ENCODE measurements at places on chromosomes 5 and 9.

GRCh38 chr5:91187032-91187431 lies 196.1 kb downstream of the ARRDC3 start:
- no peak for DNase-seq

DNA sequence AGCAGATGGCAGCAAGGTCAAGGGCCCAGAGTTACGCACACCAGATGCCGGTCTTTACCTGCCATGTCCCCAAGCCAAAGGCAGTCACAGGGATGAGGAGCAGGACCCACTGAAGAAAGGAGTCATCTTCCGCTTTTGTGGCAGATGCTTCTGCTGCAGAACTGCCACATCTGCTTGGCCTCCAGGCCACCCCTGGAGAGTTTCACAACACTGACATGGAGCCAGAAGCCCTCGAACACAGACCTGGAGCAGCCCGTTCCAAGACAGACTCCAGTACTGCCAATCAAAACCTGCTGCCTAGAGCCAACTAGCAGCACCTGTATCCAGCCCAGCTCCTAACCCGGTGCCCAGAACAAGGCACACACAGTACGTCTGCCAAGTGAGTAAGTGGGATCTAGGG lies 1.5 kb downstream of the SURF1 start:
- no peak for DNase-seq

- DNase-seq, result no peak
Measured at GRCh38 chr5:116441223-116441622, 133.4 kb downstream of the SEMA6A start.

GRCh38 chr5:126454081-126454480 lies 30.9 kb downstream of the GRAMD2B start:
- DNase-seq, result no peak

- no peak for DNase-seq
Measured at GRCh38 chr9:2453701-2454100, 167.9 kb upstream of the VLDLR start.

- peak; percentile 67 for DNase-seq
Measured at GRCh38 chr5:142012792-142013388, at the start of gene GNPDA1. GNPDA1 (minus strand) TSS chr5:142013027; CDS start chr5:142012035, 992 bp downstream.

GRCh38 chr5:179820127-179820482 lies 600 bp upstream of the SQSTM1 start:
- no peak for DNase-seq

DNA sequence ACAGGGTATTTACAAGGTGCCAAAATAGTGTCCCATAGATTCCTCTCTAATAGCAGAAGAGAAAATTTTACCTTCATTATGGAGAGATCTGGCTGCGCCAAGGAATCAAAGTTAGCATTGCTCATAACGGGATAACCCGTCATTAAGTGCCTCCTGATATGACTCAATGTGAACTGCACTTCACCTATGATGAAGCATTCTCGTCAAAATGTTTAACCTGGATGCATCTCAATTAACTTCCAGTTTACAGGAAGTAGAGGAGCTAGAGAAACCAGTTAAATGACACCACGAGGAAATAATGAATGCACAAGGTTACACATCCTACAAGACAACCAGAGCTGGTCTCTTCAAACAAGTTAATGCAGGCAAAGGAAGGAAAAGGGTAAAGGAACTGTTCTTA lies 17.2 kb downstream of the FBXW11 start:
- no peak for DNase-seq

GRCh38 chr9:126261584-126262356 lies 64.9 kb upstream of the MVB12B start:
- DNase-seq, result no peak

GRCh38 chr9:38057416-38058195 lies 11.4 kb downstream of the SHB start:
- no peak for DNase-seq

DNA sequence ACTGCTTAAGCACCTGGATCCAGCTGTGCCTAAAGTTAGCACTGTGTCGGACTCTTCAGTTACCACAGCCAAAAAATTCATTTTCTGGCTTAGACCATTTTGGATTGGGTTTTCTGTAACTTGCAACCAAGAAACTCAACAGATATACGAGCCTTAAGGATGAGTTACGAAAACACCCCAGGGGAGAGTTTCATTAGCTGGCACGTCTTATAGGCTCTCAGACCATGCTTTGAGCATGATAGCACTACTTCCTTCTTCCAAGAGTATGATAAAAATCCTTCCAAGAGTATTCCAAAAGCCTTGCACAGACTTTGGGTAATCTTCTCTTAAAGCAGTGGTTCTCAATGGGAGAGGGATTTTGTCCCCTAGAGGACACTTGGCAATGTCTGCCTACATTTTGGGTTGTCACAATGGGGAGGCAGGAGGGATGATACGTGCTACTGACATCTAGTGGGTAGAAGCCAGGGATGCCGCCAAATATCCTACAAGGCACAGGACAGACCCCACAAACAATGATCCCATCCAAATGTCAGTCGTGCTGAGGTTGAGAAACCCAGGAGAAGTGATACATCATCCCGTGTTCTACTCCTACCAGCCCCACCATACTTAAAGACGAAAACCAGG lies 64.8 kb downstream of the SMIM23 start:
- no peak for DNase-seq

GRCh38 chr5:527646-528628 lies 3.7 kb upstream of the SLC9A3 start:
- DNase-seq, result no peak

DNA sequence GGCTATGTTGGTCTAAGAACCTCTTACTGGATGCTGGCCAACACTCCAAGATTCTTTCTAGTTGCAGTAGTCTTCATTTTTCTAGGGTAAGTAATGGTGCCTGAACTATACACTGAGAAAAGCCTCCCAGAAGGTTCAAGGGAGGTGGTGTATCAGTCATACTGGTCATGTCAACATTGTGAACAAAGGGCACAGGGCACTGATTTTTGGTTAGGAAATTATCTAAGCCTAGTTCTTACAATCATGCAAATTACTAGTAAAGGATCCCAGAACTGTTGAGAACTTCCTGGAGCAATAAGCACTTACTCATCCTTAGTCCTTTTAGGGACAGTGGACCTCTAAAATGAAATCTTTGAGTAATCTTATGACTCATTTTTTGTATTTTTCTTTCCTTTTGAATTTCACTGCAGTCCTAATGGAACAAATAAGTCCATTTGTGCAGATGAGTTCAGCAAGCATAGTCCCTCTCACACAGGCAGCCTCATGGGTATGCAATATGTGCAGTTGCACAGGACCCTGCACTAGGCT lies 21.1 kb upstream of the CDC42SE2 start:
- DNase-seq, result no peak
